ENCODE measurements at places on chromosomes 11 and 22. TPM values are rescaled to one million over a fixed set of nuclear protein-coding genes. Genes with fewer than 3 reads are reported as not detected.

The NCF4 gene
- total RNA-seq: 2.5 TPM

The KBTBD3 gene
- total RNA-seq: 6.4 TPM

The BIK gene
- total RNA-seq: 3.3 TPM

The TMPRSS6 gene
- total RNA-seq: 1.8 TPM

The HOATZ gene
- total RNA-seq: not detected

The GGTLC2 gene
- total RNA-seq: not detected

The TLCD5 gene
- total RNA-seq: 0.42 TPM

The DCDC1 gene
- total RNA-seq: 0.36 TPM

The CXCR5 gene
- total RNA-seq: 1.6 TPM

The CELSR1 gene
- total RNA-seq: 0.14 TPM

The OR52A1 gene
- not detected for total RNA-seq

The GAL3ST1 gene
- not detected for total RNA-seq

The PRR5L gene
- 6.0 TPM for total RNA-seq

The ZNRF3 gene
- 2.2 TPM for total RNA-seq

The UBQLNL gene
- 0.19 TPM for total RNA-seq

The OR2AG2 gene
- total RNA-seq: 0.08 TPM

The NRGN gene
- total RNA-seq: 8.1 TPM

The ABTB2 gene
- 1.4 TPM for total RNA-seq

The SYTL2 gene
- total RNA-seq: 7.6 TPM

The DDT gene
- total RNA-seq: 108 TPM

Measured in activated naive CD8-positive, alpha-beta T cell treated with anti-CD3 and anti-CD28 coated beads for 36 hours (primary cell).